AG04449 (cell line): ENCODE measurements at places on chromosomes 1 and 21.

GRCh38 chr1:14282707-14283106 lies 315.8 kb upstream of the KAZN start:
- no peak for DNase-seq

DNA sequence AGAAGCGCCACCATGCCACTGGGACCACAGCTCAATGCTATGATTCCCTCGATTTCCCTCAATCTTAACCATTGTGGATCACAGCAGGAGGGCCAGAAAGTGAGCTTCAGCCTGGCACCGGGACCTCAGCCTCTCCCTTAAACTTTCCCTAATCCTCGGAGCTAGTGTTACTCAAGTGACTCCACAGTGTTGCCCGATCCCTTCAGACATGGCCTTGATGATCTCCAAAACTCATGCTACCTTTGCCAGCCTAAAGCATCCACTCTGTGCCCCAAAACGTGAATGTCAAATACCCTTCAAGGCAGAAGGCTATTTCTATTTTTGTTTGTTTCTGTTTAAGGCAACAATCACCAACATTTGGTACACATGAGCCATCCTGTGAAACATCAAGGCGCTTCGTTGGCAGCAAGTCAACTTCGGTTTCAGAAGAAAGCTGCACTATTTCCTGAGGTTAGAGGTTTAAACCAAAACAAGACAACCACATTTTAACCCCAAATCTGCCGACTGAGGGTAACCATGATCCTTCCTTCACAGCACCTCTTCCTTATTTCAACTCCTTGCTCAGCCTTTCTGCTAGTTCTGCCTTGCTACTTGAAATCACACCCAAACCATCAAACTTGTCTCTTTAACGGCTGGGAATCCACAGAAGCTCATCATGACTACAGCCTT lies 94.4 kb upstream of the KRTAP19-8 start:
- no peak for DNase-seq

DNA sequence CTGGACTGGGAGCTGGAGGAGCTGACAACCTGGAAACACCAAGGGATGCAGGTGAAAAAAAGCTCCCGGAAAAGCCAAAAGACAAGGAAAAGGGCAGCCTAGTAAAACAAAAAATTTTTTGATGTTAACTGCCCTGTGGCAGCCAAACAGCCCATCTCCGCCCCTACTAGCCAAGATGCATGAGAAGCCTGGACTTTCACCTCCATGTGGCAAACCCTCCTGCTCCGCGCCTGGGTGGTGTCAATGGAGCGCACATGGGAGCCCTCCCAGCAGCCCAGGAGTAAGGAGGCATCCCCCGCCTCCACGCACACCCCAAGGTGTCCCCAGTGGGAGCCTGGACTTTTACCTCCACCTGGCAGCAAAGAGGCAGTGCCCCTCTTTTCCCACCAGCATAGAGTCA lies 30.5 kb downstream of the LEMD1 start:
- no peak for DNase-seq

- DNase-seq, result no peak
Measured at GRCh38 chr1:15848929-15849774, 1.6 kb downstream of the SPEN start.

- no peak for DNase-seq
Measured at GRCh38 chr1:68045511-68046180, 4.8 kb downstream of the DIRAS3 start.

DNA sequence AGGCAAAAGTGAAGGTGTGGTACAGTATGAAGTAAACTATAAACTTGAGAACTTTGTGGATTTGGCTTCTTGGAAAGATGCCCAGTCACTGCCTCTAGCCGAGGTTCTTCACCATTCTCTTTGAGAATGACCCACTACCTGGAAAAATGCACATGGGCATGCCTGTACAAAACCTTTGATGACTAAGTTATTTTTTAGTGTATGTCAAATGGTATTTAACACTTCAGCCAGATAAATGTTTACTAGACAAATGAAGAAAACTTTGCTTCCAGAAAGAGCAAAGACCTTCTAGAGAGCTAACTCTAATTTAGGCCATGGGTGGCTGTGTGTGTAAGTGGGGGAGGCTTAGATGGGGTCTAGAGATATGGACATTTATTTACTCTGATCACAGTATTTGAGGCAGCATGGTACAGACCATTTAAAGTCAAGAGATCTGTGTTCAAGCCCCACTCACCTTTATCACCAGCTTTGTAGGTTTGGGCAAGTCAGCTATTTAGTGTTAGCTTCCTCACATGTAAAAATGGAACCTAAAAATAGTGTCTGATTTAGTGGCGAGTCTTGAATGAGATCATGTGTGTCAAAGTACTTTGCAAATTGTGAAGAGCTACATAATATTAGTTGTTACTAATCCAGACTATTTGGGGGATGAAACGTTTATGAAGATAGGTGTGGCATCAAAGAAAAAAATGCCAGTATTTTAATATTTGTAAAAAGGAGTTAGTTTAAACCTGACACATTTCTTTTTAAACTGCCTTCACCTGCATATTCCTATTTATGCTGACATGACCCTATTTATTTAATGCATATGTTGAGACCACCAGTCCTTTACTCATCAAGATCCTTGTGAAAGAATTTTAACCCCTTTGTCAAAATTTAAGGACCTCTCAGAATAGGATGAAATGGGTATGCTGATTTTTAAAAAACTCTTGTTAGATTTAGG lies 20.2 kb downstream of the NFYC start:
- DNase-seq, result no peak

GRCh38 chr1:38014724-38015424 lies 2.3 kb downstream of the UTP11 start:
- no peak for DNase-seq
